ENCODE measurements at places on chromosomes 4 and X.

DNA sequence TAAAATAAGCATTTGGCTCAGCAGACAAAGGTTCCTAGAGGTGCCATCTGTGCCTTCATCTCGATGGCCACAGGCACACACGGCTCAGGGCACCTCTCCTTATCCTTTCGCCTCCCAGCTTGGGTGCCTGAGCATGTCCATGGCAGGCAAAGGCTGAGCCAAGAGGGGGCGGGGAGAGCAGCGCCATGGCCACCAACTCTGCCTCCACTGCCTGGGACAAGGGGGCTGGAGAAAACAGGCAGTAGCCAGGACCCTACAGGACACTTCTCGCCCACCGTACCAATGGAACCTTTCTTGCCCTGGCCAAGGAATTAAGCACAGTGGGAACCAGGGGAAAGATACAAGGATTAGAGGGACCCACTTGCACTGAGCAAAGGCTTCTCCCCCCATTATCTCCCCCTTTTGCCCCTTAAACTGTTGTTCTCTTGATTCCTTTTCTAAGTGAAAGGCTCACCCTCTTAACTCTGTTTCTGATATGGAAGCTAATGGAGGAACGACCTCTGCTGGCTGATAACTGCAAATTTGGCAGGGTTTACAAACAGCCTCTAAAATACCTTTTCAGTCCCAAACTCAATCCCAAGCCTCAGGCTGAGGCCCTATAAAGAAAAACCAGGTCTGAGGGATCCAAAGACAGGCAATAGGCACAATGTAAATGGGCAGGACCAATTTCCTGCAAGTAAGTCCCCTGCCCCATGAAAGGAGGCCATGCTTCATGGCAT, 335.2 kb downstream of the ADAM29 start:
- no peak for DNase-seq

- peak; percentile 2 for DNase-seq
Observed at GRCh38 chrX:38651625-38652601, 90.6 kb downstream of the TSPAN7 start.

DNA sequence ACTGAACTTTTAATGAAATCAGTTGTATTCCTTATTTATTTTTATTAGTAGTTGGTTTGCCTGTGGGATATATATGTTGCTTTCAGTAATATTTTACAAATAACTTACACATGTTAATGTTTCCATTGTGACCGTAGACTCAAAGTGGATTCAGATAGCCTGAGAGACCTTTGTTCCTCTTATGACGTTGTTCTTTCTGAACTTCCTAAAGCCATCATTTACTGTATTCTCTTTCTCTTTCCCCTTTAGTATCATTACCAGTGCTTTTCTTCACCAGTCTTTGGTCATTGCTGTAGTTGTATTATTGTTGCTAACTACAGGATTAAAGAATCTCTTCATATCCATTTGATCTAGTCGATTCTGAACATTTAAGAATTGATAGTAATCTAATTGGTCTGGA, 4.3 kb downstream of the STIM2 start:
- DNase-seq = no peak

GRCh38 chr4:2286904-2287593, 25.1 kb upstream of the MXD4 start:
- DNase-seq = no peak

- DNase-seq = no peak
Observed at GRCh38 chrX:139691843-139692505, 16.0 kb downstream of the MCF2 start.

DNA sequence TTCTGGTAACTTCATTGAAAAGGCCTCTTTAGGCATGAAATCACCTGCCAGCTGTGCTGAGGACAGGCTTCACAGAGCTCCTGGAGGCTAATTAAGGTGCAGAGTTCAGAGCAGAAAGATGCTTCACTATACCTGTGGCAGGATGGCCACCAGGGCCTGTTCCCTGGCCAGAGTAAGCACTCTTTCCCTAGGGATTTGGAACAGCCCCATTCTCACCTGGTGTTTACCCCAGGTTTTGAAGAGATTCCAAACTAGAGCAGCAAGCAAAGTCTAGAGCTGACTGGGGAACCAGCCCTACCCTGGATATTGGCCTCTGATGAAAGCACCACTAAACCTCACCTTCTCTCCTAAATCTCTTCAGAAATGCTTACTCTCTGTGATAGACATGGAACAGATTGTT, 148.8 kb downstream of the PDE5A start:
- DNase-seq = no peak

DNA sequence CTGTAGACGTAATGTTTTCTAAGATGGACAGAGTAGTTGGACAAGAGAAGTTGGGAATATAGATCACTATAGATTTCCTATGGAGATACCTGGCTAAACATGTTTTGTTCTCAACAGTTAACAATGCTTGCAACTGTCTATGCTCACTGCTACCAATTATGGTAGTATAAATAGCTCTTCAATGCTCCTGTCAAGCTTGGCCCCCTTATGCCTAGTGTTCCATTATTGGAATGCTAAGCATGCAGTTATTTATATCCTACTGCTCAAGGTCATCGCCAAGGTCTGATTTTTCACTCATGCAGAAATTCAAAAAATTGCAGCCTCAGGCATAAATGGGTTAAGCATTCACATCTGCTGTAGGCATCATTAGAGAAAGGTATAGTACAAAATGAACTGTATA, 519.0 kb downstream of the IL15 start:
- DNase-seq = no peak

DNA sequence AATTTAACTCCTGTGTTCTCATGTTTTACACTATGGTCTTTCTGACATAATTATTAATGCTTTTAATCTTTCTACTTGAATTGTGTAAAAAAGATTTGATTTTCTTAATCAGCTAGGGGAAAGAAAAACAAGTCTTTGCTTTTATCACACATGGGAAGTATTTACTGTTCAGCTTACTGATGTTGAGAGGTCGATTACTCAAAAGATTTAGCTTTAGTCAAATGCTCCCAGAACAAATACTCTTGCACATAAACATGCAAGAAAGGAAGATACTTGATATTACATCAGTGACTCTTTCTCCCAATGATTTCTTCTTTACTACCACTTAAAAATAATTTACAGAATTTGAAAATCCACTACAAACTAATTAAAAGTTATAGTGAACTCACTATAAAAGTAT, 198.3 kb upstream of the FAT4 start:
- no peak for DNase-seq

GRCh38 chr4:104205116-104205515, 289.6 kb downstream of the CXXC4 start:
- DNase-seq = no peak

DNA sequence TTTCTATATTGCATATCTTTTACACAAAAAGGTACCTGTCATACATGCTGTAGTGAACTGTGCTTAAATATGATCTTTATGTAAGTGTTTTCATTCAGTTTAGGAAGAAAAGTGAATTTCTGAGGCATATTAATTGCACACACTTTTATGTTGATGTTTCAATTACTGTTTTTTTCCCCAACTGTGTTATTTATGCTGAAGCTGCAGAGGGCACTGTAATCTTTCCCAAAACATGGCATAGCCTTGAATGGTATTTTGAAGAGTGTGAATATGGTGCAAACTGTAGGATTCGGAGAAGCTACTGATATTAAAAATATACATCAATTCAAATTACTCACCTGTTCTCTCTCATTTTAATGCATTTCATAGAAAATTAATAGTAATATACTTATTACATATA, 6.0 kb upstream of the CENPE start:
- peak; percentile 22 for DNase-seq

DNA sequence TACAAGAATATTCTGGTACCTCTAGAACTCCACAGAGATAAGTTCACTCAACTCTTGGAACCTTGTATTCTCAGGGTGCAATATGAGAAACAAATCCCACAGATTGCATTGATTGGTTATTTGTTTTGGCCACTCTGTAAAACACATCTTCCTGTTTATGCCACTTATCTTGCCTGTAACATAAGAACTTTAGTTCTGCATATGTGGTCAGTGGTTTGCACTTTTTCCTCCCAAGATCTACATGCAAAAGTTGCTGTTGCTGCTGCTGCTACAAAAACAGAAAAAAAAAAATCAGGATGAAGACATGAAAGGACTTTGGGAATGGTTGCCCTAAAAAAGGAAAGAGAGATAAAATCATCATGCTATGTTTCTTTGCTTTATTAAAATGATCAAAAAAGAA, 9.6 kb downstream of the ODAPH start:
- DNase-seq = no peak

DNA sequence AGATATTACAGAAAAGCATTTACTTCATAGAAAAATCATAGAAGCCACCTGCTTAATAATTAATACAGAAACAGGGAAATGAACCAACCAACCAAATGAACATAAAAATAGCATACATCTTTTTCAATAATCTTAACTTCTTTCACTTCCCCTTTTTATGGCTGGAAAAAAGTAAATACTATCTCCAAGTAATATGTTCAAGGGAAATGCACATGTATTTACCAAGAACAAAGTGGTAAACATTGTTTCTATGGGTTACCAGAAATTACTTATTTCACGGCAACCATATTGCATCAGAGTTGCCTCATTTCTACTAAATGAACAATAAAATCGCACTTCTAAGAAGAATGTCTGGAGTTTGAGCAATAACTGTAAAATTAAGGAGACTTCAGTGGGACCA, 321.3 kb downstream of the TMA16 start:
- DNase-seq = no peak

- no peak for DNase-seq
Observed at GRCh38 chr4:107615809-107616208, 104.2 kb downstream of the PAPSS1 start.

All from amygdala (tissue), 56 donors.